ENCODE measurements at places on chromosomes 1 and 21.

DNA sequence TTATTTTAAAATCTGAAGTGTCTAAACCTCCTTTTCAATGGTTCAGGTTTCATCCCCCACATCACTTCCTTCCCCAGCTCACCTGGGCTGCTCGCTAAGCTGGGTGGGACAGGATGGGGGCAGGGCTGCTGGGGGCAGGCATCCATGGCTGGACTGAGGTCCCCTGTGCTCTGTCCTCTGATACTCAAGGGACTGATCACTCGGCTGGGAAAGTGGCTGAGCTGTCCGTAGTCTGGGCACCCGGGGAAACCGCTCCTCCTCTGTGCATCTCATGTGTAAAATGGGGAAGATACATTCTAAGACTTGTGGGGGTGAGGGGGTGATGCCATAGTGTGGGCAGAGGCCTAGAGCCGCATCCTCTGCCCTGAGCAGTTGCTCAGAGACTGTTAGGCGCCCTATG, 411.2 kb downstream of the MATN1 start:
- no peak for DNase-seq

- DNase-seq, result no peak
These were observed 622.4 kb upstream of the PKN2 start for GRCh38 chr1:88061492-88062177.

DNA sequence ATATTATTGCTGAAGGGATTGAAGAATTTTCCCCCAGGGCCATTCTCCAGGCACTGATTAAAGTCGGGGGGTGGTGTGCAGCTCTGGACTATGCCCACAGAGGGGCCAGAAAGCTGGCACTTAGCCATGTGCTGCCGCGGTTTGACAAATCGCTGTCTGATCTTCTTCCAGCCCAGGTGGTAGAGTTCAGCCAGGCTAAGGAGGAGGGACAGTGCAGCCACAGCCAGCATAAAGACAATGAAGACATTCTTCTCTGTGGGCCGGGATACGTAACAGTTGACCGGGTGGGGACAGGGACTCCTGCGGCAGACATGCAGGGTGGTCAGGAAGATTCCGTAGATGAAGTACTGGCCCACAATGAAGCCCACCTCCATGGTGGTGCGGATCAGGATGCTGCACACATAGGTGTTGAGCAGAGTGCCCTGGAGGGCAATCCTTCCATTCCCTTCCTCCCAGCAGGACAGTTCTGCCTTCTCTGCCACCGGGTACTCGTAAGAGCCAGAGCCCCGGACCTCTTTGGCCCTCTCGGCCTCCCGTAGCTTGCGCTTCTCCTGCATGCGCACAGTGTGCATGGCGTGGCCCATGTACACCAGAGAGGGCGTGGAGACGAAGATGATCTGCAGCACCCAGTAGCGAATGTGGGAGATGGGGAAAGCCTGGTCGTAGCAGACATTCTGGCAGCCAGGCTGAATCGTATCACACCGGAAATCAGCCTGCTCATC, 1.9 kb downstream of the GJA5 start:
- no peak for DNase-seq

GRCh38 chr1:223211323-223211985, 68.4 kb upstream of the TLR5 start:
- DNase-seq, result no peak

- DNase-seq, result no peak
These were observed 1.8 kb upstream of the PTTG1IP start for GRCh38 chr21:44875316-44875700.

DNA sequence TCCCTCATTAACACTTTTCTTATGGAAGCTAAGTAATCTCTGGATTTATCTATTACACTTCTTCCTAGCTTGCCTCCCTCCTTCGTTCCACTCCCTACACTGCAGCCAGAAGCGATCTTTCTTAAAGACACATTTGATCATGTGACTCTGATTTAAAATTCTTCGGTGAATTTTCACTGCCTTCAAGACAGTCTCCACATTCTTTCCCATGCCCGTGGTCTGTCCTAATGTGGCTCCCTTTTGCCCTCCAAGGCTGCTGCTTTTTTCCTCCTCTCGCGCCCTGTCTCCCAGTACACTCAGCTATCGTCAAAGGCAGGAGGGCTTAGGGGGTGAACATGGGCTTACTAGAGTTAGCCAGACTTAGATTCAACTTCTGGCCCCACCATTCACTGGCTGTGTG, 64.4 kb downstream of the SDCCAG8 start:
- DNase-seq, result no peak

DNA sequence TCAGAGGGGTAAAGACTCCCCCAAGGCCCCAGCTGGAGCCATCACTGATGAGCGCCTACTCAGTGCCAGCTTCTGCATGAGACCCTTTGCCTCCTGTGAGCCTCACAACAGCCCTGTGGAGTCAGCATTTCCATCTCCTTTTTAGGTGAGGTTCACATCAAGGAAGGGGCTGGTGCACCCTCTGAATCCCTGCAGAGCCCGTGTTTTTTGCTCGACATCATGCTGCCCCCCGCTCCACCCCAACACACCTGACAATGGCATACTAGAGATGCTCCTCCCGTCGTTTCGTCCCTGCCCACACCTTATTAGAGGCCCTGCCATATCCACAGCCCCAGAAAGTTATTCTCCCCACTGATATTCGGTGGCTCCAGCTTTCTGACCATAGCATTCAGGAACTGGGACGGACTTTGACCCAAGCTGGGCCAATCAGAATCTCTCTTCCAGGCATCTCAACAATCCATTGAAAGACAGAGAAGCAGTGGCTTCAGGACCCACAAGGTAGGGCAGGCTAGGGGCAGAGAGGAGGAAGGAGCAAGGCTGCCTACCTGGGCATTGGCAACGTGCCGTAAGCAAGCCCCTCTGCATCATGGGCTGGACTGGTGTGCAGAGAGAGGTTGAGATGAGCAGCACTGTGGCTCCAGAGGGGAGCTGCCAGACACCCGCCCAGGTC, 32.7 kb downstream of the EPHA10 start:
- no peak for DNase-seq

DNA sequence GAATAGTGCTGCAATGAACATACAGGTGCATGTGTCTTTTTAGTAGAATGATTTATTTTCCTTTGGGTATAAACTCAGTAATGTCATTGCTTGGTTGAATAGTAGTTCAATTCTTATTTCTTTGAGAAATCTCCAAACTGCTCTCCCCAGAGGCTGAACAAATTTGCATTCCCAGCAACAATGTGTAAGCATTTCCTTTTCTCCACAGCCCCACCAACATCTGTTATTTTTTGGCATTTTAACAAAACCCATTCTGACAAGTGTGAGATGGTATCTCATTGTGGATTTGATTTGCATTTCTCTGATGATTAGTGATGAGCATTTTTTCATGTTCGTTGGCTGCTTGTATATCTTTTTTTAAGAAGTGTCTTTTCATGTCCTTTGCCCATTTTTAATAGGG, 21.9 kb upstream of the EEIG2 start:
- DNase-seq, result no peak

DNA sequence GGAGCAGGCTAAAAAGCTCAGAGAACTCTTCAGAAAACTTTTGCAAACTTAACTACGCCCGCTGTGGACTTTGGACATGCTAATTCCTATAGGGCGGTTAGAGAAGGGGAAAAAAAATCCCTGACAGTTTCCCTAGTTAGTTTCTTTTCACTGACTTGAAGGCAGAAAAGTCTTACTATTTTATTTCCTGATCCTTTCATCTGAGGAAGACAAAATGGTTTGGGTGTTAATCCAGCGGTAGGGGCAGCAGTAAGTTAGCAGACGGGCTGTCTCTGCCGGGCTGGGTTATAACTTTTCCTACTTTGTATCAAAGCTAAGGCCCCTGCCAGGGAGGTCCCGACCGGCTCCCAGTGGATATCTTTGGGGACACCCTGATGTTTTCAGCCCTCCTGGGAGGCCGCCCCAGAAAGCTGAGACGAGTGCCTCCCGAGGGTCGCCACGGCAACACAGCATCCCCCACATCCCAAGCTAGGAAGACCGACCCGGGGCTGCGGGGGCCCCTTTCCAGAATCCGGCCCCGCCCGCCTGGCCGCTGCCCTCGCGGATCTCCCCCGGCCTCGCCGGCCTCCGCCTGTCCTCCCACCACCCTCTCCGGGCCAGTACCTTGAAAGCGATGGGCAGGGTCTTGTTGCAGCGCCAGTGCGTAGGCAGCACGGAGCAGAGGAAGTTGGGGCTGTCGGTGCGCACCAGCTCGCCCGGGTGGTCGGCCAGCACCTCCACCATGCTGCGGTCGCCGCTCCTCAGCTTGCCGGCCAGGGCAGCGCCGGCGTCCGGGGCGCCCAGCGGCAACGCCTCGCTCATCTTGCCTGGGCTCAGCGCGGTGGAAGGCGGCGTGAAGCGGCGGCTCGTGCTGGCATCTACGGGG, 162.6 kb downstream of the RUNX1 start:
- DNase-seq, result no peak

GRCh38 chr1:243287123-243287460, 31.3 kb downstream of the SDCCAG8 start:
- no peak for DNase-seq

DNA sequence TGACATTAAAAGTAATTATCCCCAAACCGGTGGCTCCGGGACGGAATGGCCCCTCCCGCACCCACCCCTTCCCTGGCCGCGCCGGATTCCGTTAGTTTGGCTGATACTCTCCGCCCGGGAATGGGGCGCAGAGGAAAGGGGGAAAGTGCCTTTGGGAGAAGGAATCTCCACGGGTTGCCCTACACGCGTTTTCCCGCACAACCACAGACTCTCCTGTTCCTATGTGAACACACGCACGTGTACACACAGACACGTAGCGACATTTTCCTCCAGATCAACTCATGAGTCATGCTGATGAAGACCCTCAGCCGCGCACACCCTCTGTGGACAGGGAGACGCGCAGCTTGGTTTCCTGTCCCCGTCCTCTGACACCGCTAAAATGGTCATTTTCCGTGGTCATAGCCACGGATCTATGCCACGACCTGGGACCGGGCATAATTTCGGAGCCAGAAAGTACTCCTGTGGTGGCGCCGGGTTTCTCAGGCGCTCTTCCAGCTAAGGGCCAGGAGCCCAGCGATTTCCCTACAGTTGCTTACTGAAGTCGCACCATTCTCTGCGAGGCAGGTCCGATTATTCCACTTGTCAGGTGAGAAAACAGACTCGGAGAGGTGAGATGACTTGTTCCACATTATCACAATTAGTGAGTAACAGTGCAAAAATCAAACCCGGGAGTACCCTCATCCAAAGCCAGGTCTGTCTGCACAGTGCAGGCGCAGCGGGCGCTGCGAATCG, 4.0 kb upstream of the DMRTA2 start:
- DNase-seq, result no peak

- no peak for DNase-seq
These were observed 39.4 kb upstream of the CD55 start for GRCh38 chr1:207282058-207282457.

DNA sequence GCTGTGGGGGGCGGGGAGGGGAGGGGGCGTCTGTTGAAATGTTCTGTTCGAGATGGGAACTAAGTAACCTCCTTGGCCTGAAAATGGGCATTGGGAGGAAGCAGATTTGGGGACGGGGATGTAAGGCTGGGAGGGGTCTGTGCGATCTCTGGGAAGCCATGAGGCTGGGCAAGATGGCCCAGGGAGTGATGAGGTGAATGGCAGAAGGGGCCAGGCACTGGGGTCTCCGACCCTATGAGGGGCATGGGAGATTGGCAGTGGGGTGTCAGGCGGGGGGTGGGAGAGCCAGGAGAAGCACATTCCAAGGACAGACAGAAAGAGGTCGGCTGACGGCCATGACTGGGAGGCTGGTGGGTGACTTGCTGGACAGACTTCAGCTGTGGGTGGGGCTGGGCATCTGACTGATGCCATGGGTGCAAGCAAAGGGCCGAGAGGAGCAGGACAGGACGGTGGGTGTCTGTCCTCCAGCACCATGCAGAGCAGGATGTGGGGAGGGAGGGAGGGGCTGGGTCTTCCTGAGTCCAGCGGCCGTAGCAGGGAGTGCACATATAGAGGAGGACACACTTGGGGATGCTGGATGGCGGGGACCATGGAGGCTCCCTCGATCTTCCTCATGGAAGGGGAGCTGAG, 30.0 kb upstream of the COL18A1 start:
- no peak for DNase-seq

- DNase-seq, result no peak
These were observed 4.5 kb upstream of the CRABP2 start for GRCh38 chr1:156709757-156710489.

- no peak for DNase-seq
These were observed 323.5 kb downstream of the SIPA1L2 start for GRCh38 chr1:232306269-232306961.

- DNase-seq, result no peak
These were observed 15.9 kb downstream of the LRRC8B start for GRCh38 chr1:89540406-89540970.

DNA sequence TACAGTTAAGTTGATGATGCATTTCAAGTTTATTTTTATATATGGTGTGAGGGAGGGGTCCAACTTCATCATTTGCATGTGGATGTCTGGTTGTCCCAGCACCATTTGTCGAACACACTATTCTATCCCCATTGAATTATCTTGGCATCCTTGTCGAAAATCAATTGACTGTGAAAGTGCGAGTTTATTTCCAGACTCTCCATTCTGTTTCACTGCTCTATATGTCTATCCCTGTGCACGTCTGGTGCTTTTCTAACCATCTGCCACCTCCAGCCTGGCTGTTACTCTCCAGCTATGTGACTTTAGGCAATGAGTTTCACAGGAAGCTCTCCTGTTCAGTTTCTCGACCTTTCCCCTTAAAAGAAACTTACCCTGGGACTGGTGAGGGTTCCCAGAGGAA, 137.1 kb upstream of the KLHDC7A start:
- DNase-seq, result no peak

GRCh38 chr1:43844114-43844513, 89.5 kb upstream of the ARTN start:
- DNase-seq, result no peak

DNA sequence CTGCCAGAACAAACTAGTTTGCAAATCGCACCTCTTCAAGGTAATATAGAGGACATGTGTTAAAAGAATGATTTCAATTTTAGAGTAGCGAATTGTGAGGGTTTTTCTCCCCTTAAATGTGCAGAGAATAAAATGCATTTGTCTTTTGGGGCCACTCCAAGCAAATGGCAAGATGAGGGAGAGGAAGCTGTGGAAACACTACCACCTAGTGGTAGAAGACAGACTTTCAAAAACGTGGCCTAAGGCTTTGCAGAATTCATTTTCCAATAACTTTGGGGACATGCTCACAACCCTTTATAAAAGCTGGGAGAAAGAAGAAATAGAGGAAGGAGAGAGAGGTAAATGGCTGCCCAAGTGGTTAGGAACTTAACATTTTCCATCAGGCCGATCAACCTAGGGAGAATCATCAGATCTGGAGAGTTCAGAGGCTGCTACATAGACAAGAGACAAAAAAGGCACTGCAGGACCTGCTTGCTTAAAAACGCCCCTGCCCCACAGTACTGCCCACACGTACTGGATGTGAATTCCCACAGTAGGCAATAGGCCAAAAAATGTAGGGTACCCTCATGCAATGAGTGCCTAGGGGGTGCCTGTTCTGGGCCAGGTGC, 15.7 kb upstream of the RCAN1 start:
- no peak for DNase-seq

All from stimulated activated CD8-positive, alpha-beta memory T cell treated with anti-CD3 and anti-CD28 coated beads, Interleukin-15, amount 100 ng/mL, for 48 hours (primary cell).